ENCODE measurements at places on chromosomes 5 and 9.
A peak's percentile ranks its signal among the peaks of the same experiment; 100 is the strongest.

DNA sequence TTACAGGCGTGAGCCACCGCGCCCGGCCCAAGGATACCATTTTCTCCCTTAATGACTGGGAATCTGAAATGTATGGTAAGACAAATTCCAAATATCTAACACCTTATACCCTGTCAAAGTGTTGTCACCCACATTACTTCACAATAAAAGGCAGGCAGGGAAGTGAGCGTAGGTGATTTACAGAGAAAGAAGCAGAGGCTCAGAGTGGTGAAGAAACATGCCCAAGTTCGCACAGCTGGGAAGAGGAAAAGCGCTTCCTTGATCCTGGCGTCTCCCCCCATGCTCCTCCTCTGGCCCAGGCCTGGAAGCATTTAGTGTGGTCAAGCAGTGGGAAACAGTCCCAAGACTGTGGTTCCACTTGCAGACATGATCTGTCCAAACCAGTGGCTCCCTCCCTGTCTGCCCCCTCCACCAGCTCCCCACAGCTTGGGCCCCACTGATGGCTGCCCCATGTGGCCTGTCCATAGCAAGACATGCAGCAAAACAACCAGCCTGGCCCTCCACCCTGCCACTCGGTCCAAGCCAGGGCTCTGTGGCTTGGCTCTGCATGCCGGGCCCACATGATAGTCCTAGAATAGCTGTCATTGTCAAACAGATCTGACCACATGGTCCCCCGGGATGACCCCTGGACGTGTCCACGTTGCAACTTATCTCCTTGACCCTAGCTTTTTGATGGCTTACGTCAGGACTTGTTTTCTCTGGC lies 107.2 kb downstream of the TTLL11 start:
- DNase-seq, result no peak

DNA sequence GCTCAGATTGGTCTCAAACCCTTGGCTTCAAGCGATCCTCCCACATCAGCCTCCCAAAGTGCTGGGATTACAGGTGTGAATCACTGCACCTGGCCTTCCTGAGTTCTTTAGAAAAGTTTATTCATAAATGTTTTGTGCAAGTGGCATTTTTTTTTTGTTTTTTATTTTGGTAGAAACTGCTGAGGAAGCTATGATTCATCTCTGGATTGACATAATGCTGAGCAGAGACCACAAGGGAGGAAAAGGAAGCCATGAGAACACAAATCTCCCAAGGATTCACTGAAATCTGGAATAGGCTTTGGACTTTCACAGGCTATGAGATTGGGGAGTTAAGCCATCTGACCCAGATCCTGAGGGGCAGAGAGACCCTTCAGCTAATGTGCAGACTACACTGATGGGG lies 3.4 kb upstream of the SLC46A2 start:
- DNase-seq, result no peak

DNA sequence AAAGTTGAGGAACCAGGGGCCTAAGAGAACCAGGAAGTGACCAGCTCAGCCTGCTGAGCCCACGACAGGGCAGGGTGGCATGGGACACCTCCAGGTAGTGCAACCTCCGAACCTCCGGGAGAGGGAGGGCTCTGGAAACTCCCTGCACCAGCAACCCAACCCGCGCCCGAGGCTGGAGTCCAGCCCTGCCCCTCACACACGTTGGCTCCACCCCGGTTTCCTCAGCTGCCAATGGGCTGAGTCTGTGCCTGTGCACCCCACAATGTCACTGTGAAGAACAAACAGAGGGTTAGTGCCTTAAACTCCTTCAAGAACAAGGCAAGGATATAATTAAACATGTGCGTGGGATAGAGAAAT lies 17.0 kb upstream of the UNC5A start:
- DNase-seq, result no peak

GRCh38 chr9:136147890-136148714 lies 29.4 kb upstream of the TMEM250 start:
- DNase-seq, result no peak

DNA sequence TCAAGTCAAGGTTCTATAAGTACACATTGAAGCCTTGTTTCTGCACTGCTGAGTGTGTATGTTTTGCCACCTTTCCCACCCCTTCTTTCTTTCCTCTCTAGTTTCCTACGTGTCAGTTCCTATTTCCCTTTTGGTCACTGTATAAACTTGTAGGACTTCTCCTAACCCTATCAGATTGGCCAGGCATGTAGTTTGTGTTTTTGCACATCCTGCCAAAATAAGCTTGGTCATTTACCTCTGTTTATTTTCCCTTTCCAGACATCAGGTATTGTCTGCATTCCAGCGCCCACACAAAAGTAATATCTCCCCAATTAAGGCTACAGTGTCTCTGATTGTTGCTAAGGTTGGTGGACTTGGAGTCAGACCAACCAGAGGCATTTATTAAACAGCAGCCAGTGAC lies 252.9 kb upstream of the MPDZ start:
- no peak for DNase-seq

DNA sequence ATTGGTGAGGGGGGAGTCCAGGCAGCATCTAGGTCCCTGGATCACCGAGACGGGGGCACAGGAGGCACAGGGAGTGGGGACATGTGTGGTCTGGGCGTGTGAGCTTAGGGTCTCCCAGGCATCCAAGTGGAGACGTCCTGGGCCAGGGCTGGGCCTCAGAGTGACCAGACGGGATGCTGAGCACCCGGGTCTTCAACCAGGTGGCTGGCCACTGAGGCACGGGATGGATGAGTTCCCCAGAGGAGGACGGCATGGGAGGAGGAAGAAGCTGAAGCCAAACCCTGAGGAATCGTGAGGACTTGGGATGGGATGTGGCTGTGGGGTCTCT lies 88.0 kb downstream of the LMX1B start:
- DNase-seq, result no peak

DNA sequence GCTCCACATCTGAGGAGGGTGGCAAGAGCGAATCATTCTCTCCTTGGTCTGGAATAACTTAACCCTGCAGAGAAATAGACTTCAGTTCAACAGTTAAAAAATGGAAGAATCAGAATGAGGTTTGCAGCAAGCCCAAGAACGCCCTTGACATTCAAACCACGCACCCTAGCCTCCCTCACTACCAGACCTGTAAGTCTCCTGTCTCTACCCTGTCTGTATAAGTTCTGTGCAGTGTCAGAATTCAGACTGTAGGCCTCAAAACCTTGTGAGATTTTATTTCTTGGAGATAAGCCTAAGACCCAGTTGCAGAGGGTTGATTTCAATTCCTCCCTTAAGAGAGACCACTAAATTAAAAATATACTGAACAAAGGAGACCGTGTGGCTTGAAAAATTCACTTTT lies 35.8 kb upstream of the PLPP1 start:
- no peak for DNase-seq

- no peak for DNase-seq
Observed at GRCh38 chr5:79685627-79686026, 4.0 kb upstream of the CMYA5 start.

DNA sequence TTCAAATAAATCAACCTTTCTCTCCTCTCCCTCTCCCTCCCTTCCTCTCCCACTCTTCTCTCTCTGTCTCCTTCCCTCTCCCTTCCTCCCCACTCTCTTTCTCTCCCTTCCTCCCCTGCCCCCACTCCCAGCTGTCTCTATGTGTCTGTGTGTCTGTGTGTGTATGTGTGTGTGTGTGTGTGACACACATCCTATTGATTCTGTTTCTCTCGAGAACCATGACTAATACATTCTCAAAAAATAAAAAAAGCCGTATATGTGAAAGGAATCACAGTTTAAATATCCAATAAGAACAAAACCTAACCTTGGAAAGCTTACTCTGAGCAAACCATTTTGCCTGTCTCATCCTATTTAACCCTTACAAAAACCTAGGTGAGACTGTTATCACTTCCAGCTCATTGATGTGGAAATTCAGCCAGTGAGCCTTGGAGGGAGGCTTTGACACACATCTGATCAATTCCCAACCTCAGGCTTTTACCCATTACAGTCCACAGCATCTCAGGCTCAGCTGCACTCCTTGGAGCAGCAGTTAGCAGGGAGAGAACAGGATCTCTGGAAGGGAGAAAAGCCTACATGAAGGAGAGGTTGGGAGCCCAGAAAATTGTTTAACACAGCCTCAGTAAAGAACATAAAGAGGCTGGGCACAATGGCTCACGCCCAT lies 8.3 kb downstream of the HSD17B3 start:
- no peak for DNase-seq

DNA sequence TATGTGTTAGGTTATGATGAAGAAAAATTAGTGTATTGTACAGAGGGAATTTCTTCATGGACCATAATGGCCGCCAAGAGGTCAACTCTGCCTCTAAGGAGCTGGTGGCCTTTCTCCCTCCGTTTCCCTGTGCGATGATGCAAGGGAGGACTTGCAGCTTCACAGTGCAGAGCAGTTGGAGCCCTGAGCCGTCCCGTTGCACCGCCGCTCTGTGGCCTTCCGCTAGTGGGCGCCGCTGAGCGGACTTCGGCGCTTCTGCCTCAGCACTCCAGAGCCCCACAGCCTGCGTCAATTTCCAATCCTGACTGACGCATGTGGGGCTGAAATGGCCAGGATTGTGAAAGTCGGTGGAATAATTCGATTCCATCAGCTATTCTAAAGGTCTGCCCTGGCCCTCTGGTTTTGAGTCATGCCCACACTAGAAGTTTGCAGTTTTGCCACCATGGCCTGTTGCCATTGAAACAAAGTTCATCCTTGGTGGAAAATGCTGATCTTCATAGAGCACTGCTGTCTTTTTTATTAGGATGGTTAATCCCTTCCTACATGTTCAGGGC lies 22.7 kb upstream of the LECT2 start:
- peak; percentile 4 for DNase-seq

DNA sequence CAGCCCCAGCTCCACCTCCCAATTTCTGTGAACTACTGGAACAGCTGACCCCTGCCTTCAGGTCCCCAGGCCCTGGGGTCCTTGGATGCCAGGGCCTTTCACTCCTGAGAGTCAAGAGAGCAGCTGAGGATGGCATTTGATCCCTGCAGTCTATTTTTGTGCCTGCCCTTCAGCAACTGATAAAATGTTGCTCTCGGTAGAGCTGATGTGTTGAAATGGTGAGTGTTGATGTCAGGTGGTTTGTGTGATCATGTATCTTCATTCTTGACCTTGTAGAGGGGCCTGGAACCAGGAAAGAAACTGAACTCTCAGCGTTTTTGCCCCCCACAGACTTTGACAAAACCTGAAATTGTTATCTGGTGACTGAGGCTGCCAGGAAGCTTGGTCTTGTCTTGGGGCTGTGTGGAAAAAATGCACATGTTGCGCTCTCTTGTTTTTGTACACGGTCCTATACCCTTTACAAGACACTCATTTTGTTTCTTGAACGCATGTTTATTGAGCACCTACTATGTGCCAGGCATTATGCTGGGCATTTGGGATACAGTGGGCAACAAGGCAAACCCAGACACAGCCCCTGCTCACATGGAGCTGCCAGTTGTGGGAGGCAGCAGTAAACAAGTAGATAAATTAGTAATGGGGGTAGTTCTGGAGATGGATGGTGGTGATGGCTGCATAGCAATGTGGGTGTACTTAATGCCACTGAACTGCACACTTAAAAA lies 78.3 kb downstream of the PPARGC1B start:
- no peak for DNase-seq

DNA sequence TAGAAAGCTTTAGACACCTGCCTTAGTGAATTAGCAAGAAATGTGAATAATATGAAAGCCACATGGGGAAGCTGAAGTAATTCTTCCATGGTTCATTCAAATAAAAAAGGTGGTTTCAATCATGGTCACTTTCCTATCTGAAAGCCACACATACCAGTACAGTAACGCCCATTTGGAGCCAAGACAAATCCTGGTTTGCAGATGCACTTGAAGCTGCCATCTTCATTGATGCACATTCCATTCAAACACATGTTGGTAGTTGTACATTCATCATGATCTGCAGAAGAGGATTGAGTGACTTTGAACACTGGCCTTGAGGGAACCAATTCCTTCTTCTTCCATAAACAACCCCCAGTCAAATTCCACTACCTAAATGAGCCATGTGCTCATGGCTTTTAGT lies 161.5 kb downstream of the FBN2 start:
- DNase-seq, result no peak

GRCh38 chr9:11326231-11326630 lies 713.4 kb upstream of the PTPRD start:
- no peak for DNase-seq

DNA sequence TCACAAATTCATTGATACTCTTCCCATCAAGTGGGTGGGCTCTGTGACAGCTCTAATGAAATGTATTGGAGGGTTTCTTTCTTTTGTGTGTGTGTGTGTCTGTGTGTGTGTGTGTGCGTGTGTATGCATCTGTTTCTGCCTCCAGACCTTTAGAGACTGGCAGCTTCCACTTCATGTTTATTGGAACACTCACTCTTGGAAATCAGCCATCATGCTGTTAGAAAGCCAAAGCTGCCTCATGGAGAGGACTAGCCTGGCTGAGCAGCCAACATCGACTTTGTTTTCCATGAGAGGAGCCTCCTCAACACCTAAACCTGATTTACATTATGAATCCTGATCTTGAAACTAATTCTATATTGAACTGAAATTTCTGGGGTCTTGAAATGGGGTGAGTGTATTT lies 128.5 kb upstream of the FAM174A start:
- DNase-seq, result no peak

- no peak for DNase-seq
Observed at GRCh38 chr9:99582814-99583213, 238.9 kb upstream of the NR4A3 start.

- no peak for DNase-seq
Observed at GRCh38 chr5:85741972-85742371, 875.8 kb upstream of the COX7C start.

GRCh38 chr9:121812159-121812735 lies 160.8 kb downstream of the DAB2IP start:
- no peak for DNase-seq

DNA sequence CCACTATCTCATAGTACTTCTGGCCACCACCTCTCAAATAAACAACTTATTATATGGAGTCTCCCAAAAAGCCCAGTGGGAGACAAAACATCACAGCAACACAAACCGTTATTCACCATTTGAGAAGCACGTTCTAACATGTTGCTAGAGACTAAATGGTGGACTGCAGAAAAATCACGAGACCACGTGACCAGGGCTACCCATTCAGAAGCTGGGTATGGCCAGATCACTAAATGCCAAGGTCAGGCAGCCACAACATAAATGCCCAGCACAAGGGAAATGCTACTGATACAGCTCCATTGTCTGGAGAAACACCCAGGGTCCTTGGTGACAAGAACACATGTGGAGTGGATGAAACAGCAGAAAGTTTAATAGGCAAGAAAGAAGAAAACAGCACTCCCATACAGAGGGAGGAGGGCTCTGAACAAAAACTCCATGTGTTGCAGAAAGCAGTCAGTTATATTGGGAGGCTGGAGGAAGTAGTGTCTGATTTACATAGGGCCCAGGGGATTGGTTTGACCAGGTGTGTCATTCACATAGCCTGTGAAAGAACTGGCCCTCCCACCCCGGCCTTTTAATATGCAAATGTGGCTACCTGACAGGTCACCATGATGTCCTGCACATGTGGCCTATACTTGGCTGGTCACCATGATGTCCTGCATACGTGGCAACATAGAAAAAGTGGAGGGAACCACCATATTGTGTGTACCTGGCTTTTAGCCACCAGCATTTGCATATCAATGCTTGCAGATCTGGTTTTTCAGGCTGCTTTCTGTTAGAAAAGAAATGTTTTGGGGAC lies 97.2 kb downstream of the TRIM36 start:
- no peak for DNase-seq

GRCh38 chr5:28914297-28914696 lies 1875.9 kb upstream of the CDH9 start:
- no peak for DNase-seq

GRCh38 chr9:132545578-132545977 lies 36.8 kb upstream of the BARHL1 start:
- no peak for DNase-seq
